LNCaP clone FGC (cell line): ENCODE measurements at places on chromosomes 1 and 21.

GRCh38 chr1:56830052-56830451 lies 10.8 kb upstream of the FYB2 start:
- DNase-seq, result no peak

GRCh38 chr1:186735463-186735862 lies 55.2 kb upstream of the PTGS2 start:
- no peak for DNase-seq

- no peak for DNase-seq
Measured at GRCh38 chr1:165903672-165904071, 76.3 kb downstream of the UCK2 start.

DNA sequence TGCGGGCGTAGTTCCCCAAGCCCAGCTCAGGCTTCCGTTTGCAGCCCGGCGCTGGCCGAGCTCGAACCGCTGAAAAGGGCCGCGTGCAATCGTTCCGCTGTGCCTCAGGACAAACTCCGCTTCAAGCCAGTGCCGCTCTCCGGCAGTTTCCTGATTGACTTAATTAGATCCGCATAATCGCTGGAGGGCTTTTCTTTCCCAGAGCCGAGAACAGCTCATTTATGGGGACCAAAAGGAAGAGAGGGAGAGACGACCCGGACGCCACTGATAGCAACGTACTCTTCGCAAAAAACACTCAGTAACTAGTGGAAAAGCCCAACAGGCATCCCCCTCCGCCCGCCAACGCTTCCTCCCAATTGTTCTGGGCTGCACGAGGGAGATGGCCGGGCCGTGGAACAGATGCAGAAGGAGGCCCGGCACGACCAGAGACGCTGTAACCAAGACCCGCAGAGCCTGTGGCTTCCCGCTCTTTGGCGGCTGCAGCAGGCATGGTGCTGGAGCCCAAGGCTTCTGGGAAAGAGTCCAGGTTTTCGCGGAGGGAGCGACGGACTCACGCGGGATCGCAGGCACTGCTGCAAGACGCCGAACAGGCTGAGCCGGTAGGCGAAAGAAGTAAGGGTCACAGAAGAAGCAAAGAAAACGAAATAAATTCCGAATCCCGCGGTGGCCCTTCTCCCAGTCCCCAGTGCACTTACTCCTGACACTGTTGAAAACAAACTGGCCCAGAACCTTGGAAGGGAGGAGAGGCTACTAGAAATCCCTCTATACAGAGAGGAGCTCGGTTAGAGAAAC lies 3.6 kb upstream of the FOXD2 start:
- DNase-seq, result peak; percentile 72

DNA sequence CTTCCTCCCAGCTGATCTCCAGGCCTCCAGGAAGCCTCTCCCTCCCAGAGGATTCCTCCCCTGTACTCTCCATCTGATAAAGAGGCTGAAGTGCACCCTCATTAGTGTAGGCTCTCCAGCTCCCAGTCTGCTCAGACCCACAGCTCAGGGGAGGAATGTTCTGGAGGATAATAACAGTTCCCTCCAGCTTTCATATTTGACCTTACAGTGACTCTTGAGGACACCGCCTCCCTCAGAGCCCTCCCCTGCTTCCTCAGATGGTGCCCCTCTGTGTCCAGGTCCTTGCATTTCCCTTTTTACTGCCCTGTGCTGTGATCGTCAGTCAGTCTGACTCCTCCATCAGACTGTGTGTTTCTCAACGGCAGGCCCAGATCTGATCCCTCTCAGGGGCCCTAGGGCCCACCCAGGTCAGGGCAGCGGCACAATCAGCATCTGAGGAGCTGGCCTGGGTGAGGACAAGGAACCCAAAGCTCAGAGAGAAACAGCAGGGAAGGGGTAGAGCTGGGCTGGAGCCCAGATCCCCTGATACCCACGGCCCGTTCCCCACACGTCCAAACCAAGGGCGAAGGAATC lies 1.1 kb upstream of the SHISAL2A start:
- DNase-seq, result no peak

DNA sequence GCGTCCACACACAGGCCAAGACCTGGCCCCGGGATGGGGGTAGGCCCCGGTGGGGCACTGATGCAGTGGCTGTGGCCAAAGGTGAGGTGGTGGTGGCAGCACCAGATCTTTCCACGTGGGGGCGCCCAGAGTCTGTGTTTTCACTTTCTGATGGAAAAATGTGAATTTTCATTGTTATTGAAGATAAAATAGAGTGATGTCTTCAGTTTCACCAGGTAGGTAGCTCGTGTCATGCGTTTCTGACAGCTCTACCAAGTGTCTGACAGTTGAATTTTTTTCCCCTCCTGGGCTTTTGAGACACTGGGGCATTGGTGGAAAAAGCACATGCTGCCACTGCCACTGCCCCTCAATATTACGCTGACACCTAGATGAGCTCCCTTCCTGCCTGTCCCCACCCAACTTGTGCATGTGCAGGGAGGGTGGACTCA lies 40.0 kb upstream of the MAGOH start:
- DNase-seq, result no peak

- no peak for DNase-seq
Measured at GRCh38 chr1:237687804-237688203, 202.9 kb downstream of the ZP4 start.

GRCh38 chr1:214857716-214858115 lies 224.8 kb upstream of the KCNK2 start:
- DNase-seq, result no peak

DNA sequence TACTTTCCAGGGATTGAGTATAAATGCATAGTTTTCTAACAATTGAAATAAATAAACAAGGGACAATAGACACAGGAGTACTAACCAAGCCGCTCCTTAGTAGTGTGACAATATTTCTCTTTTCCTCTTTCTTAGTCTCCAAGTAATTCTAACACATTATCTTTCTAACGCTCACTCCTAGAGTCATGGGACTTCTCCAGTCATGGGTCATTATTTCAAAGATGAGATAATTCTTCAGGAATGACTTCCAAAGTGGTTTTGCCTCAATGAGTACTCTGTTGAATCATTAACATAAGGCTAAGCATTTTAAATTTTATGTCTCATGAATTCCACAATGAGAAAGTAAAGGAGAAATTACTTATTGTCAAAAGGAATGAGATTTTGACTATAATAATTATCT lies 605.8 kb upstream of the ADAMTS5 start:
- no peak for DNase-seq

GRCh38 chr1:8249838-8250237 lies 68.1 kb upstream of the SLC45A1 start:
- DNase-seq, result no peak

- DNase-seq, result no peak
Measured at GRCh38 chr1:234751678-234752077, 141.7 kb upstream of the IRF2BP2 start.

DNA sequence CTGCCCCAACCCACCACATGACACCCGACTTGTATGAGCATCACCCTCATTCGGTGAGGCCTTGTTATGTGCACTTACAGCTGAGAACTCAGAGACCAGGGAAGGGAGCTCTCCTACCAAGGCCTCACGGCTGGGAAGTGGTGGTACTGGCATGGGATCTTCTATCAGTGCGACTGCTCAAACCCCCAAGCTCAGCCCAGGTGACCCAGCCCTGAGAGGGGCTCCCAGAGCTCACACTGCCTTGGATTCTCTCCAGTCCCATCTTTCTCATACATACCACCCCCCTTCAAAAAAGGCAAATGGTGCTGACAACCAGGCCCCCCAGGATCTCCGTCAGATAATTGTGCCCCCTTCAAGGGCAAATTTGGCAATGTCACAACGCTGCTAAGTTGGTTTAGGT lies 777 bp upstream of the PLA2G2F start:
- DNase-seq, result no peak

- DNase-seq, result no peak
Measured at GRCh38 chr1:241622669-241623068, 17.5 kb downstream of the CHML start.

DNA sequence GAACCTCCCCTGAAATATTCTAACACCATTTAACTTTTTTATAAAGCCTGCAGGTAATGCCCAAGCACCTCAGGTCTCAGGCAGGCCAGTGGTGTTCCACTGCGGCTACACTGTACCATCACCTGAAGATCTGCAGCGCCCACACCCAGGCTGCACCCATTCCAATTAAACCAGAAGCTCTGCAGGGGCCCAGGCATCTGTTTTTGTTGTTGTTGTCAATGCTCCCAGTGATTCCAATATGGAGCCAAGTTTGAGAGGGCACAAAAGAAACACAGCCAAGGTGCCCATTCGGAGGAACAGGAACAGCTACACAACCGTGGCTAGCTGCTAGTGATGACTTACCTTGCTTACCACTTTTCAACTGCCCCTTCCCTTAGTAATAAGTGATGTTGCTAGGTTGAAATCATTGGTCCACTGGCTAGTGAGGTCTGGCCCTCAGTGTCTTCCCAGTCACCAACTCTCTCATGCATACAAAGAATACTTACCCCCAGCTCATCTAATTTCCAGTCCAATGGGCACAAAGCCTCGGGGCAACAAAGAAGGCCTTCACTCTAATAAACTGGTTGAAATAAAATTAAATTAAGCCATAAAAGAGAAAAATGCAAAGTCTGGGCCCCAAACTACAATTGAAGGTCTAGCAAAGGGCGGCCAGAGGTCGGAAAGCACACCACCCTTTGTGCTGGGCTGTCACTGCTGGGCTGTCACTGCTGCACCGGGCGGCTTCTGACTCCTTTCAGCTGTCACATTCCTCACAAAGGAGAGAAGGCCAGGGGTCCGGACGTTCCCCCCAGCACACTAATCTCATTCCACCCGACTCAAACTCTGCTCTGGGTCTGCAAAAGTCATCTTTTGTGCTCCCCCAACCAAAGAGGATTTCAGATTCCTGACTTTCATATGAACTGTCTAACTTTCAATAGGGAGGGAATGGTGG lies 34.9 kb downstream of the SIPA1L2 start:
- no peak for DNase-seq

DNA sequence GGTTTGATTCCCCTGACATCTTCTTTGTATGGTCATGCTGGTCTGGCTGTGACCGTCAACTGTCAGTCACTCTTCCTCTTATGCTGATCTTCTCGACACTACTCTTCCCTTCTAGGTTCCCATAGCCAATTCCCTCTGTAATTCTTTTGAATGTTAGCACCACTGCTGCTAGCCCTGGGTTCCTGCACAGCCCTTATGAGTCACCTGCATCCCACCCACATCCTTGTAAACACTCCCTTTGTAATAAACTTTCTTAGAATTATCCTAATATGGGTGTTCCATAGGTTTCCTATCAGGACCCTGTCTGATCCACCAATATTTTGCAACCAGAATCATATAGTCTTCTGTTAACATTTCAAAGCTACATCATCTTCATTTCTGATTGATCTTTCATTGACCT lies 37.1 kb downstream of the JUN start:
- DNase-seq, result no peak

DNA sequence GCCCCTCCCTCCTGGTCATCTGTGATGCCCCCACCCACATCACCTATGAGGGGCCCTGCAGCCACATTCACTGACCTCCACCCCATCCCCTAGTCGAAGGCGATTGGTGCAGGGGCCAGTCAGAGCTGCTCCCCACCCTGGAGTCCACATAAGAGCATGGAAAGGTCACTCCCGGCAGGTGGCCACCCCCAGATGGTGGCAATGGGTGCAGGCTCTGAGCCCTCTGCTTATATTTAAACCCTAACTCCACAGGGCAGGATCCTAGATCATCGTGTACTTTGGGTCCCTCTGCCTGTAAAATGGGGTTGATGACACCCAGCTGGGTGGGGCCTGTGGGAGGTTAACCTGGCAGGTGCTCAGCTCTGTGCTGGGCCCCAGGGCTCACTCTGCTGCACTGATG lies 186.8 kb upstream of the C1orf174 start:
- DNase-seq, result no peak

DNA sequence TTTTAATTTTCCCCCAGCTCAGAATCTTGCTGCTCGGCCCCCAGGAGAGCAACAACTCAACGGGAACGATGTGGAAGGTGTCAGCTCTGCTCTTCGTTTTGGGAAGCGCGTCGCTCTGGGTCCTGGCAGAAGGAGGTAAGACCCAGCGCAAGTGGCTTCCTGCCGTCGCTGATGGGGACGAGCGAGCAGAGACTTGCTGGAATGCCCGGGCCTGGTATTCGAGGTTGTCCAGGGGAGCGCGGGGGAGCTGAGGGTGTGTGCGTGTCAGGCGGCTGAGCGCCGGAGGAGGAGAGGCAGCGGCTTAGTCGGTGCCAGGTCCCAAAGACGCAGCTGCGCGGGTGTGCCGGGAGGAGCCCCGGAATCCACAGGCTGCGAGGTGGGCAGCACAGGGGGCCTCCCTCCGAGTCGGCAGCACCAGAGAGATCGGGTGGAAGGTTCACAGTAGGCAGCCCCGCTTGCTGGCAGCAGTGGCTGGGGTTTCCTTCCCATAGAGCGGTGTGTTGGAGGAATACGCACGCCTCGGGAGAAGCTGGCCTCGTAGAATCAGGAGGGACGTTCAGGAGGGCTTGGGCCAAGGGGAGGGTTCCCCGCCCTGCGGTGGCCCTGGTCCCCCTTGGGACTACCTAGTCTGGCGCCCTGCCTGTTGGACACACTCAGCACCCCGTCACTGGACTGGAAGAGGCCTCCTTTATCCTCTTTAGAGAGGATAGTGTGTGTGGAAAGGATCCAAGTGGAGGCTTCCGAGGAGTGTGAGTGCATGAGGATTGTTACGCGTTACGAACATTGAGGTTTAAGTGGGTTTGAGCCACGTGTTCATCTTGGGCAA lies 547 bp downstream of the PDPN start:
- no peak for DNase-seq

- no peak for DNase-seq
Measured at GRCh38 chr1:209983953-209984352, 45.9 kb downstream of the SYT14 start.

GRCh38 chr1:225658041-225658440 lies 5.1 kb upstream of the ENAH start:
- no peak for DNase-seq

DNA sequence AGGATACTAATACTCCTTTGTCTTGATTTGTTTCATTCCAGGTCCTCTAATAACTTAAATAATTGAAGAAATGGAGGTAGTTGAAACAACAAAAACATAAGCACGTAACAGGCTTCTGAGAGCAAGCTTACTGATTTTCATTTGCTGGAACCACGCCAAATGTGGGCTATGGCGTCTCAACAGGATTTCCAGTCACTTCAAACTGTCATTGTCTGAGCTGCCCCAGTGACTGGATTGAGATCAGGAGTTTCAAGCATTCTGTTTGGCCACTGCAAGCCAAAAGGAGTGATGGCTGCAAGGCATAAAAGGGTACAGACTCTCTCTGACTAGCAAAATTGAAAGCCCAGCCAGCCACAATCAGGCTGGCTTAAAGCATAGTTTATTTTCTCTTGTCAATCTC lies 289.9 kb downstream of the DPYD start:
- no peak for DNase-seq

- DNase-seq, result peak; percentile 4
Measured at GRCh38 chr1:186304982-186305949, 69.8 kb downstream of the TPR start.

DNA sequence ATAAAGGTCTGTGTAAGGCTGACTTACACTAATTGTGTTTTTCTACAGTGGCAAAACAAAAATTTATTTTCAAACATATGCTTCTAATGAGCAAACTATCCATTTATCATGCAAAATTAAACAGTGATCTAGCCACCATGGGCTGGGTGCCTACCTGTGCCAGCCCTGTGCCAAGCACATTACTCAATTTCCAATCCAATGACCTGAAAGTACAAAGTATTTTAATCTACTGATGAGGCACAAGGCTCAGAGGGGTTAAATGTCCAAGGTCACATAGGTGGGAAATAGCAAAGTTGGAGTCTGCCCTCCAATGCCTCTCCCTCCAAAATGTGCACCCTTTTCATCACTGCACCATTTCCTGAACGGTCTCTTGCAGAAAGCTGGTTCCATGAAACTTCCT lies 279.1 kb upstream of the FMN2 start:
- no peak for DNase-seq

GRCh38 chr1:8317647-8318381 lies at the start of gene SLC45A1:
Gene SLC45A1, plus strand, starts transcription at chr1:8318114. Its CDS starts 6,216 bp downstream, at chr1:8324330.
- no peak for DNase-seq

- DNase-seq, result no peak
Measured at GRCh38 chr1:7218210-7218832, 433.1 kb downstream of the CAMTA1 start.
